ENCODE measurements at places on chromosomes 12 and 14.
A peak's percentile ranks its signal among the peaks of the same experiment; 100 is the strongest.

DNA sequence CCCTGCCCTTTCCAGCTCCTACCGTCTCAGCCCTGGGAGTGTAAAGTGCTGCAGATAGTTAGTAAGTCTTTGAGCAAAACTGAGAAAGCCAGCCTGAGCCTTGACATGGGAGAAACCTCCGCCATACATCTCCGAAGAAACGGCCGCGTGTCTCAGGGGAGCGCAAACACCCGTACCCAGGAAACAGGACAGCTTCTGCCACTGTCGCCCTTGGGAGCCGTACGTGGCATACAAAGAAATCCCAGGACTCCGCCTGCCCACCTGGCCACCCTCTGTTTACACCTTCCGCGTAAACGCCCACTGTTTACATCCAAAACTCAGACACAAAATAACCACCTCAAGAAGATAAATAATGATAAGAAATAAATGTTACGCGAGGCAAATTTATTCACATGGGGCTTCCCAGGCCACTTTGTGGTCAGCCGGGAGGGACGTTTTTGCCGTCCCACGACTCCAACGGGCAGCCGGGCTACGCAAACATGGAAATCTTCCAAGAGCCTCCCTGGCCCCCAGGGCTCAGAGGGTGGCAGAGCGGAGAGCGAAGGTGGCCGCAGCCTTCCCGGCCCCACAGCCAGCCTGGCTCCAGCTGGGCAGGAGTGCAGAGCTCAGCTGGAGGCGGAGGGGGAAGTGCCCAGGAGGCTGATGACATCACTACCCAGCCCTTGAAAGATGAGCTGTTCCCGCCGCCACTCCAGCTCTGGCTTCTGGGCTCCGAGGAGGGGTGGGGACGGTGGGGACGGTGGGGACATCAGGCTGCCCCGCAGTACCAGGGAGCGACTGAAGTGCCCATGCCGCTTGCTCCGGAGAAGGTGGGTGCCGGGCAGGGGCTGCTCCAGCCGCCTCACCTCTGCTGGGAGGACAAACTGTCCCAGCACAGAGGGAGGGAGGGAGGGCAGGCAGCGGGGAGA lies at the start of gene BDKRB2:
BDKRB2 (plus strand) TSS at position 689 of the 908 bp plus-strand sequence. CDS start 32,269 bp downstream, outside the sequence.
- peak; percentile 78 for DNase-seq

- no peak for DNase-seq
Observed at GRCh38 chr12:114836609-114837008, 152.6 kb upstream of the TBX3 start.

- DNase-seq: no peak
Observed at GRCh38 chr14:68389943-68390342, 402.9 kb downstream of the ZFP36L1 start.

DNA sequence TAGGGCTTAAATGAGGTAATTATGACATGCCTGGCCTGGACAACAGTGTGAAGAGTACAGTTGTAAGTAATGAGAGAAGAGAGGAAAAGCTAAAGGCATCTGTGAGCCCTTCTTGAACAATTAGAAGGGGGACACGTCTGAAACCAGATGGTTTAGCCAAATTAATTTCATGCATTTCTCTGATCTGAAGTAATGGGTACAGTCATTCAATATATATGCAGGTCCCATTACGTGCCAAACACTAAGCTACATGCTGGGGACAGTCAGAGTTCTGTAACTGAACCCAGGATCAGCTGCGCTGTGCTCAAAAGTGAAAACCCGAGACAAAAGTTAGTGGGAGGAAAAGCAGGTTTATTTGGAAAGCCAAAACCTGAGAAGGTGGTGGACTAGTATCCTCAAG lies 207.2 kb upstream of the TMTC1 start:
- DNase-seq: peak; percentile 22

GRCh38 chr12:22268973-22269372 lies 65.5 kb downstream of the ST8SIA1 start:
- DNase-seq: no peak

DNA sequence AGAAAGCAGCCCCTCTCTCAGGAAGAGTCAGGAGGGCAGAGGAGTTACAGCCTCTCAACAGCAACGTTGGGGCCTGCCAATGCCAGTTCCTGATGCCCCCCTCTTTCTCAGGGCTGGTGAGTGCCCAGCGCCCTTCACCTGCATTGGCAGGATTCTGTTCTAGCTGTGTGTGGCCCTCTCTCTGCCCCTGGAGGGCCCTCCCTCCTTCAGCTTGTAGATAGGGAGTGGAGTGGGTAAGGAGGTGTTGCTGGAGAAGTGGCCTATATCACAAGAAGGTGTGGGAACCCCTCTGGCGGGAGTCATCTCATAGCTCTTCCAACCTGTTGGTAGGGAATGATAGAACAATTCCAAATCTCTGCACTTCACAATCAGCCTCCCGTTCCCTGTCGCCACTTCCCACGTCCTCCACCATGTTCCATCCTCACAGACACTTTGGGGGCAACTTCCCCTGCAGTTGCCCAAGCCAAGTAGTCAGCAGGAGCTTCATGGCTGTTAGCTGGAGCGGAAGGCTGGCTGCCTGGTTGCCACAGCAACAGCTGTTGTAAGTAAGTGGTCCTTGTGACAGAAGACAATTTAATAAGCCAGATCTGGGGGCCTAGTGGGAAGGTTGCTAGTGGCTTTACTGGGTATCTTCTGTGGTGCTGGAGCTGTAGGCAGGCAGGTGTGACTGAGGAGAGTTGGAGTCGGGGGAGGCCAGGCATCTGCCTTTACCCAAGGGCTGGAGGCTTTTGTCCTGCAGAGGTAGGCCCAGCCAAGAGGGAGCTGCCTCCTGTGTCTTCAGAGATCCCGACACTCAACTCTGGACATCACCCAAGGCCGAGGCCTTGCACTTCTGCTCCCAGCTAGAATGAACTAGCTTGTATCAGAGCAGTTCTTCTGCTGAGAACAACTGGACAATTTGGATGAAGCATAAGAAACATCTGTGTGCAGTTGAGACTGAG lies 38.4 kb downstream of the GALNT16 start:
- no peak for DNase-seq

DNA sequence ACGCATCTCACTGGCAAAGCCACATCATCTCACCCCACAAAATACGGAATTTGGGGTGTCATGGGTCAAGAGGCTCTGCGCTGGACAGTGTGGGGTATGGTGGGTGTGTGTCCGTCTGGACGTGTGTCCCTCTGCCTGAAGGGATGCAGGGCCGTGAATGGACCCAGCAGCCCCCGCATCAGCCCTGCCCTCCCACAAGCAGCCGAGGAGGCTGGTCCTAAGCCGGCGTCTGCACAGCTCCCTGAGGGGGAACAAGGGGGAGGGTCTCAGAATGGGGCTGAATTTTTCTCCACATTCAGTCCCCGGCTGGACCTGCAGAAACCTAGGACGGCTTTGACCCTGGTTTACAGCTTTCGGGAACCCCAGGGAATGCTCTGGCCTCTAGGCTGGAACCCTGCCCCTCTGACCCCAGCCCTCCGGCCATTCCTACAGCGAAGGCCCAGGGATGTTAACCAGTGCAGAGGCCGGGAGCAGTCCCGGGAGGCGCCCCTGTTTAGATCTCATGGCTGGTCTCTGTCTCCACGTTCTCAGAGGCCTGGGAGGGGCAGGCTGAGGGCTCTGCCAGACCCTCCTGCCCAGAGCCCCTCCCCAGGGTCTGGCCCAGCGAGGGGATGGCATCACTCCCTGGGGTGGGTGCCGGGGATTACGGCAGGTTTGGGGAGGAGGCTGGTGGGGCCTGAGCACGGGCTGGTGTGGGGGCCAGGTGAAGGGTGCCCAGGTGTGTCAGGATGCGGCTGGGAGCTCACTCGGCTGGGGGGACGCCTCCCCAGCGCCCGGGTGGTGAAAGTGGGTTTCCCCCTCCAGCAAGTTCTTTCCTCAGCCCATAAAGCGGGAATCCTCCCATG lies 156.5 kb upstream of the C14orf180 start:
- DNase-seq: no peak

DNA sequence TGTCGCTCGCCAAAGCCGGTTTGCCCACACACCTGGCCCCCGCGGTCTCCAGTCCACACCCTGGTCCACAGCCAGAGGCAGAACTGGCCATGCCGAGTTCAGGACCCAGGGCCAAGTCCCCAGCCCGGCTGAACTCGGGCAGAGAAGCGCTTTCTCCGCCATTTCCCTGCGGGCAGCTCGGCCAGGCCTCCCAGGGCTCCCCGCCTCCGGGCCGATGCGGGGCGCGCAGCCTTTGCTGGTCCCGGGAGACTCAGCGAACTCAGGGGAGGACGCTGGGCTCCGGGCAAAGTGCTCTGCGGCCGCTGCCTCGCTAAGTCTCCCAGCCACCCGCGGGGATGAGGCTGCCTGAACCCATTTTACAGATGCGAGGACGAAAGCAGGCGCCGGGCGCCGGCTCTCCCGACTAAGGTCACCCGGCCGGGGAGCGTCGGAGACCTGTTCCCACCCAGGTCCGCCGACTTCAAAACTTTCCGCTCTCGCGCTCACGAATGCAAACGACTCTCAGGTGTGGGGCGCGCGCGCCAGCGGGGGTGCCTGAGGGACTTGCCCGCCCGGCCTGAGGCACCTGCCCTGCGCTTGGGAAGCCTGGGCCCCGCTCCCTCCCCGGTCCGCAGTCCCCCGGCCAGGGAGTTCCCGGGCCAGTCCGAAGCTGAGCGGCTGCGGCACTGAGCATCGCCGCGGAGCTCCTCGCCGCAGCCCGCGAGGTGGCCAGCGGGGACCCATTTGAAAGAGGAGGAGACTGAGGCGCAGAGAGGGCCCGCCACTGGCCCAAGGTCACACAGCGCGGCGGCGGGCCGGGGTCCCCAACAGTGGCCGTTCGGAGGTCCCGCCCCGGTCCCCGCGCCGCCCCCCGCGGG lies 627 bp downstream of the TESC start:
- no peak for DNase-seq

- DNase-seq: no peak
Observed at GRCh38 chr12:115096588-115097397, 412.8 kb upstream of the TBX3 start.

- no peak for DNase-seq
Observed at GRCh38 chr14:49975799-49976198, 82.9 kb downstream of the ARF6 start.

DNA sequence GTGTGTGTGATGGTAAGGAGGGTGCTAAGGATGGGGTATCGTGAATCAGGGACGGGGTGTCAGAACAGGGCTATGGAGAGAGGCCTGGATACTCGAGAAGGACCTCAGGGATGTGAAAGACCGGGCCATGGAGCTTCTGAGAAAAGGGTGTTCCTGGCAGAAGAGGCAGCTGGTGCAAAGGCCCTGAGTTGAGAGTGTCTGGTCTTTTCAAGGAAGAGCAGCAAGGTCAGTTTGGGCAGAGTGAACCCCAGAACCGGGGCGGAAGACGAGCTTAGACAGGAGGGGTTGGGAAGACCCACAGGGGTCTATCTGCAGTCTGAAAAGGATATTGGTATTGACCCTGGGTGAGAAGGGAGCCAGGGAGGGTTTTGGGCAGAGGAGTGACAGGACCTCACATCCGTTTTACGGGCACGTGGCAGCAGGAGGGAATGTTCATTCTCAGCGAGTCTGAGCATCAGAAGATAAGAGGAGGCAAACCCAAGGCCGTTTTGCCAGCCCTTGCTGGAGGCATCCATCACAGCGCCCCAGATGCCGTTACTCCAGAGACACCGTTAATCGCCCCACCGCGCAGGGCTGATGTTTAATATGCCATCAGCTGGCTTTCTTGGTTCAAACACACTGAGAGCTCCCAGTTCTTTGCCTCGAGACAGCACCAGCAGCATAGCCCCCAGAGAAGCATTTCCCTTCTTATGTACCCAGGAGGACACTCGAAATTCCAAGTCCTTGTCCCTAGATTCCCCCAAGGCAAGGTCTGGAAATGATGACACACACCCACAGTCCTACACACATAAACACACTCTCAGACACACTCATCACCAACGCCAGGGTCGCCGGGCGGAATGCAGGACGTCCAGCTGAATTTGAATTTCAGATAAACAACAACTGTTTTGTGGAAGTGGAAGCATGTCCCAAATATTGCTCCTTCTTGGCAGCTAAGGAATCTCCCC lies 41.4 kb upstream of the EML1 start:
- peak; percentile 49 for DNase-seq

GRCh38 chr14:53875324-53875897 lies 81.2 kb downstream of the BMP4 start:
- DNase-seq: peak; percentile 62

DNA sequence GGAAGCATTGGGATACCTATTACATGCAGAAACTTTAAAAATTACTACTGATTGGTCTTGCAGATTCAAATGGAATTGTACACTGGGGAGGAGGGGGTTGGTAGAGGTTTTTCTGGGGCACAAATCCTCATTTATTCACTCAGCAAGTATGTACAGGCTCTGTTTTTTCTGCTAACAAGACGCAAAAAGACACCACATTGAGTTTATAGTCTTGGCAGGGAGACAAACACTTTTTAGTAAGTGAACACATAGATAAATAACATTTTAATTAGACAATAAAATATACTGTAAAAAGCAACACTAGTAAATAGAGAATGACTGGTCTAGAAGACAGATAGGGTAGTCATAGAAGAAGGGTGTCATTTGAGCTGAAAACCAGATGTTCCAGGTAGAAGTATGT lies 23.8 kb downstream of the GLIPR1L2 start:
- DNase-seq: peak; percentile 44

DNA sequence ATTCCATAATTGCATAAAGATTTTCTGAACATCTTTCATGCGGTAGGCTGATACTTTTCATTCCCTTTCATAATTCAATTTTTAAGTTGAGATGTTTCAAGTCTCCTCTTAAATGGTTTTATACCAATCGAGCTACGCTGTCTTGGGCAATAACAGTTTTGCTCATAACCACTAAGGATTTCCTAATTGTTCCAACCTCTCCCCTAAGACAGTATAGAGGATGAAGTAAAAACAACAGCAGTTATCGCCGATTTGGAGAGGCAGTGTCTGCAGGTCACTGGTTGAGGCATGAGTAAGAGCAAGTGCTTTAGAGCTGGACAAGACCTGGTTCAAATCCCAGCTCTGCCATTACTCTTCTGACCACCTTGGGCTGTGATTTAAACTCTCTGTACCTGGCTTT lies 6.9 kb upstream of the MED13L start:
- DNase-seq: no peak

- DNase-seq: no peak
Observed at GRCh38 chr14:100450049-100450448, 126.9 kb downstream of the SLC25A47 start.

GRCh38 chr14:101716956-101717662 lies 44.4 kb upstream of the PPP2R5C start:
- DNase-seq: no peak

DNA sequence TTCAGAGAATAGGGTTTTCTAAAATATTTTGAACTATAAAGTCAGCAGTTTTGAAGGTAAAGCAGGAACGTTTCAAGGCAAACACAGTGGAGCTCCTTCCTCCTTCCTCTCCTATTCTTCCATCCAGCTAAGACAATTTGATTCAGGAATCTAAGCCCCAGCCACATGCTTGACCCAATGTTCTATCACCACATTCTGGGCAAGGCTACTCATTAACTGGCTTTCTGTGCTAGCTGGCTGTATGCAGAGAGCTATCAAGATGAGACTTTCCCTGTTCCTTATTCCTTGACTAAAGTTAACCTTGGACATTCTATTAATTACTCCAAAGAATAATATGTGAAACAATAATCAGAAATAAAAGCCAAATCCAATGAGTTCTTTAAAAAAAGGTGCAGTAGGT lies 266.9 kb downstream of the NOVA1 start:
- no peak for DNase-seq

Data from fibroblast of skin of right quadriceps (primary cell).